Stimulated activated CD8-positive, alpha-beta memory T cell treated with anti-CD3 and anti-CD28 coated beads, Interleukin-4, amount 100 ng/mL, for 4 hours (primary cell): ENCODE measurements at places on chromosomes 2 and 18.

DNA sequence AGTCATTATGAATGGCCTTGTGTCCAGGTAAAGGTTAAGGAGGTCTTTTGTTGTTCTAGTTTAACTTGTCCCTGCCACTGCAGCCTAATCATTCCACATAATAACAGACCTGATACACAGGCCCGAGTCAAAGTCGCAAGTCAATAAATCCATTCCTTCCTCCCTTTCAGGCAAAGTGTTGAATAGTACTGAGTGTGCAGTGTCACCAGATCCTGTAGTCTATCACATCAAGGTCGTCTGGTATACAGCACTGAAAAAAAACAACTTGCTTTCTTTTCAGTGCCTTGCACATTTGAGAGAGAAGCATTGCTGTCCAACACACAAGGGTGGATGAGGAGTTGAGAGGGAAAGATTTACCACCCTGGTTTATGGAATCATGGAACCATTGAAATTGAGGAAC lies 606.2 kb downstream of the BCL11A start:
- DNase-seq, result no peak

DNA sequence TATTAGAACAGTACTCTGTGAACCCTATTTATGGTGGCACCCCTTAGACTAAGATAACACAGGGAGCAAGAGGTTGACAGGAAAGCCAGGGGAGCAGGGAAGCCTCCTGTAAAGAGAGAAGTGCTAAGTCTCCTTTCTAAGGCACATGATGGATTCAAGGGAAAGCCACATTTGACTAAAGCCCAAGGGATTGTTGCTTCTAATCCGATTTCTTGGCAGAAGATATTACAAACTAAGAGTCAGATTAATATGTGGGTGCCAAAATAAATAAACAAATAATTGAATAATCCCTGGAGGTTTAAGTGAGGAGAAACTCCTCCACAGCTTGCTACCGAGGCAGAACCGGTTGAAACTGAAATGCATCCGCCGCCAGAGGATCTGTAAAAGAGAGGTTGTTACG lies 333.2 kb downstream of the SOX11 start:
- no peak for DNase-seq

DNA sequence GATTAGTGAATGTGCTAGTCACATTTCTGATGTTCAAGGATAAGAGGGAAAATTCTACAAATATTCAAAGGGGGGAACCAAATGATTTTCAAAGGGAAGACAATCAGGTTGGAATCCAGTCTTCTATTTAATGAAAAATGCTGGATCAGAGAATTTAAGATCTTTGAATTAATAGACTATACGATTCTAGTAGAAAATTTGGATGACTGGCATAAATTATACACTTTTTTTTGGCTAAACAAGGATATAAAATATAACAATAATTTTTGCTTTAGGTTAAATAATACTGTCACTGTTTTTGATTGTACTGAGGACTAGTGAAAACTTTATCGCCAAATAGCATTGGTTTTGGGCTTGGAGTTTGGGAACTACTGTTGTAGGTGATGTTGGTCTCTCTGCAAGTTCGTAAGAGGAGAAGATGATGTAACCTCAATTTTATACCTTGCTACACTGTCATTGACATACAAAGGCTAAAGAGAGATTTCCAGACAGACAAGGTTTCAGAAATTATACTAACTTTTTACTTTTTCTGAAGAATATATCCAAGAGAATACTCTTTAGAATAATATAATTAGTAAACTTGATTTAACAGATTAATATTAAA lies 51.3 kb downstream of the NCOA1 start:
- DNase-seq, result no peak

- no peak for DNase-seq
Observed at GRCh38 chr2:183348492-183348891, 224.2 kb downstream of the NUP35 start.

DNA sequence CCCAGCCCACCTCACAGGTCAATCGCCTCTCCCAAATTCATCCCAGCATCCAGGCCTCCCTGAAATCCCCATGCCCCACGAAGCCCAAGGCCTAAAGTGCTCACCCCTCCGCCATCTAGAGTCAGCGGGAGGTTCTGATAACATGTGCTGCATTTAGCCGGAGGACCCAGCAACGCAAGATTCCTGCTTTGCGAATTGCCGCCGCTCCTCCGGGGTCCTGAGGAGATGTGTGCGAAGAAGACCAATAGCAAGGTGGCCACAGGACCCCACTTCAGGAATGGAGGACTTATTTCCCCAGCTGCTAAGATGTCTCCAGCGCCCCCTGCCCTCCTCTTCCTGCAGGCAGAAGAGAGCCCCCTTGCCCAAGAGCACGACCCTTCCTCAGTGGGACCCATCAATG lies 120.8 kb upstream of the GLI2 start:
- DNase-seq, result no peak

- DNase-seq, result no peak
Observed at GRCh38 chr2:238176613-238177012, 17.8 kb downstream of the ERFE start.

DNA sequence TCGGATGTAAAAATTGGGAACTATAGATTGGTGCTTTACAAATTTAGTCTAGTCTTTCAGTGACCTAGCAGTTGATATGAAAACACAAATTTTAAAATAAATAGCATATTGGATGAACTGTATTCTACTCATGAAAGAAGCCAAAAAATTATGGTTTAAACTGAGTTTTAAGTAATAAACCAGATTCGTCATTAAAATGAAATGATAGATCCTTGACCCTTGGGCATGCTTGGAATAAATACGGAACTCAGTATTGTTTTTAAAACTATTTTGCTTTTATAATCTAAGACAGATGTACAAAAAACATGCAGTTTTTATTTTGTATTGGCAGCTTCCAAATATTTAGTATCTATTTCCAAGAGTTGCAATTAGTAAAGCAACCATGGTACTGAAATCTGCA lies 34.6 kb upstream of the TBR1 start:
- no peak for DNase-seq

DNA sequence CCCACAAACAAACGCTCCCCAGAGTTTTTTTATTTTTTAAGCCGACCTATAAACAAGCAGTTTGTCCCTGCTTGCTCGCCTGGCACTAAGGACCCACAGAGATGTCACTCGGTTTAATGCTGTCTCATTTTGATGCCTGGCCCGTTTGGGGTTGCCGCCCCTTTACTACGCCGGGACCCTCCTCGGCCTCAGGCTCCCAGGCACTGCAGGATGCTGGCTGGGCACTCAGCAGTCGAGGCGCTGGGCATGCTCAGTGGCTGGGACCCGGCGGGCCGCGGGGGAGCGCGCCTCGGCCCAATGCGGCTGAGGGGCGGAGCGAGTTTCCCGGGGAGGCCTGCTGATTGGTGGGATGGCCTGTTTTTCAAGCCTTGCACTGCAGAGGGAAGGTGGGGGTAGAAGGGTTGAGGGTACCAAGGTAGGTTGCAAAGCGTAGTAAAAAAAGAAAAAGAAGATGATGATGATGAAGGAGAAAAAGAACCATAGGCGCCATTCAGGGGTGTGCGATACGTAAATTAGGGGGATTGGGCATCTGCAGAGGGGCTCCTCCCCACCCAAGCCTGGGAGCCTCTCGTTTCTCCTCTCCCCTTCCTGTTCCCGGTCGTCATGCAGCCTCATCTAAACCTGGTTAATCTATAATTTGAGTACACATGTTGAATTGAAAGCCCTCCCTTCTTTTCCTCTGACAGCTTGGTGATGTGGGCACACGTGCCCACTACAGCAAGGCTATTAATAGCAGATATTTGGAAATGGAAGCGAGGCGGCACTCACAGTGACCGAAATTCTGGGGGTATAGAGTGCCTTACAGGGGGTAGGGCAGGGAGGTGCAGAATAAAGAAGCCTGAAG lies 1.5 kb upstream of the IRS1 start:
- peak; percentile 61 for DNase-seq

- DNase-seq, result no peak
Observed at GRCh38 chr2:230908595-230909191, 16.3 kb downstream of the GPR55 start.

DNA sequence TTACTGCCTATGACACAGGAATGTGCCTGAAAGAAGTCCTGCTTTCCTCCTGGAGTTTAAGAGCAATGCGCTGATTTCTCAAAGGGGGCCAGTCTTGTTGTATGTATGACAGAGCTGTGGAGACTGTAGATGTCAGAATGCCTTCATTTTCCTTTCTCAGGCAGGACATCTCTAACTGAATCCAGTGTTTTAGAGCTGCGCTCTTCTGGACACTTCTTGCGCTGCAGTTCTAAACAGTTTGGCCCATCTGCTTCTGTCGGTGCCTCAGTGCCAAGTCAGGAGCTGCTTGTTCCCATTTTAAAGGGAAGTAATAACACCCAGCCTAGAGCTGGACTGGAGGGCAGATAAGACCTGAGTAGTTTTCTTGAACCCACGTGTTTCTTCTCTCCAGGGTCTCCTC lies 91.4 kb downstream of the ESCO1 start:
- DNase-seq, result no peak

DNA sequence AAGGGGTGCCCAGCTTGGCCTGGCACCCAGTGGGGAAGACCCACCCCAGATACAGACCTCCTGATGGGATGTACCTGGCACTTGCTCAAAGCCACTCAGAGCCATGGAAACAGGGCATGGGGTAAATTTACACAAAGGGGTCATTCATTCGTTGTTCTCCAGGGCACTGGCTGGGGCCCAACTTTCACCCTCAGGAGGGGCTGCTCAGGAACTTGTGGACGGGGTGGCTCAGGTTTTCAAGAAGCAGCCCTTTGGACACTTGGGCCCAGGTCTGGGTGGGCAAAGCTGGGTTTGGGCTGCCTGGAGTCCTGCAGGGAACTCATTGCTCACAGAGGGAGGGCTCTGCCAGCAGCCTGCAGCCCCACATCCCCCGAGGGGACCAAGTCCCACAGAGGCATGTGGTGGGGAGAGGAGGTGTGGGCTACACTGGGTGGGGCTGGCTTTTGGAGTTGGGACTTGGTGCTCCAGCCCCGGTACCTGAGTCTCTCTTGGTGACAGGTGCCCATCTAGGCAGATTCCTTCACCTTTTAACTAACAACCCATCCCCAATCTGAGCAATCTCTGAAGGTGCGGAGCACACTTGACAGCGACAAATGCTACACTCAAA lies 172.3 kb downstream of the CELF4 start:
- DNase-seq, result no peak

DNA sequence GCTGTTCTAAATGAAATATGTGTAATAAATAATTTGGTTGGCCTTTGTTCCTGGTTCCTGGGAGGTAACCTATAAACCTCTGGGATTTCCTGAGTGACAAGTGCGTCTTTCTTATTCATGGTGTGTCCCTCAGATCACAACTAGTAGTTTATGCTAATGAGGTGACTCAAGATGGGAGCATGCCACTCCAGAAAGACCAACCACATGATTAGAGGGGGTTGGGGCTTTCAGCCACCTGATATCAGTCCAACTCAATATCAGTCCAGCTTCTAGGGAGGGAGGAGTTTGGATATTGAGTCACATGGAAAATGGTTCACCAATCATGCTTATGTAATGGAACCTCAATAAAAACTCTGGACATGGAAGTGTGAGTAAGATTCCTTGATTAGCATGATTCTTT lies 96.6 kb downstream of the QPCT start:
- DNase-seq, result no peak

DNA sequence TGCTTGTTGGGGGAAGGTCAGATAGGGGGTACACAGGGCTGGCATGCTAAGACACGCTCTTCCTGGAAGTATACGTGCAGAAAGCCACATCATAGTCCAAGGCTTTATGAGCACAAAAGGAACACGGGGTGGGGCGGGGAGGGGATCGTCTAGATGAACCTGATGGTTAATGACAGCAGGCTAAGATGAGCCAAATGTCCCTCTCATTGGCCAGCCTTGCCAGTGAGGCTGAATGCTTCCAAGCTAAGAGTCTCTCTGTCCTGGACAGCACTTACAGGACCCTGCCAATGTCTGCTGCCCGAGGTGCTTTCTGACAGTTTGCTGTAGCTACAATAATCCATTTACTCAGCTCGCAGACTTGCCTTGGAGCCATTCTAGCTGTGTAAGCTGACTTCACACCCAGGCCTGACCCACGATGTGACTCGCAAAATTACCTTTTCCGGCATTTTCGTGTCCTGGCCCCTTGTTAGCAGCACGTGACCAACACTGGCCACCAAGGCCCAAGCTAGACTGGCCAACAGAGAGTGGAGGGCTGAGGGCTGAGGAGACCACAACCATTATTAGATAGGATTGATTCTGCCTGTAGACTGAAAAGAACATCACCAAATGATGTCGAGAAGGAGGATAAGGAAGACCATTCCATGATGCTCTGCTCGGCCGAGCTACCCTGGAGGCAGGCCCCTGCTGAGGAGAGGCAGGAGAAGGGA lies 84.2 kb downstream of the MALT1 start:
- DNase-seq, result no peak

DNA sequence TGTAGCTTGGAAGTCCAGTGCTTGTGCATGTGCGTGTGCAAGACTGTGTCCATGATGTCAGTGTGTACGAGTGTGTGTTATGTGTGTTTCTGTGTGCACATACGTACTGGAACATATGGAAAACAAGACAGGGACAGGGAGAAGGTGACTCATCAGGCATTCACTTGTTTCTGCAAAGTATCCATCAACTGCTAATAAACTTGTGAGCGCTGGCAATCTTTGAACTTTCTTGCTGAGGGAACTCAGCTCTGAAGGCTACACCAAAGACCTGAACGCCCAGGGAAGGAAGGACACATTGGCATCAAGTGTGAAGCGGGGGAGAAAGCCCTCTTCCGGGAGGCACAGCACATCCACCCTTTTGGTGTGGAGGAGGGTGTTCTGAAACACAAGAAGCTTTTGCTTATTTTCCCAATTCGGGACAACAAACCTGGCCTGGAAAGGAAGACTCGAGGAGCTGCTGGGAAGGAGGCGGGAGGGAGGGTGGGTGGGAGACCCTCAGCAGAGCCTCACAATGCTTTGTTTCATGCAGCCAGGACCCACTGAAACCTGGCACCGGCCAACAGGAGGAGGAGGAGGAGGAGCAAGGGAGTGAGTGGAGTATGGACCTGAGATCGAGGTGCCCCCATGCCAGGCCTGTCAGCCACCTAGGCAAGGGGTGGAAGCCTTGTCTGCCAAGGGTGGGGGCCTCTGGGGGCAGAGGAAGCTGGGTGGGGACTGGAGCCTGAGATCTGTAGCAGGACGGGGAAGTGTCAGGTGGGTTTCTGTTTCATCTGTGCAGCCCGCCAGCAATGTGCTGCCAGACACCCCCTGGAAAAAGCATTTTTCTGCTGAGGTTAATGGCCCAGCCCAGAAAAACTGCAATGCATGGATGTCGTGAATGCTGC lies 26.8 kb downstream of the SMAD7 start:
- DNase-seq, result no peak

GRCh38 chr2:200189964-200190363 lies 116.5 kb upstream of the SPATS2L start:
- DNase-seq, result no peak

DNA sequence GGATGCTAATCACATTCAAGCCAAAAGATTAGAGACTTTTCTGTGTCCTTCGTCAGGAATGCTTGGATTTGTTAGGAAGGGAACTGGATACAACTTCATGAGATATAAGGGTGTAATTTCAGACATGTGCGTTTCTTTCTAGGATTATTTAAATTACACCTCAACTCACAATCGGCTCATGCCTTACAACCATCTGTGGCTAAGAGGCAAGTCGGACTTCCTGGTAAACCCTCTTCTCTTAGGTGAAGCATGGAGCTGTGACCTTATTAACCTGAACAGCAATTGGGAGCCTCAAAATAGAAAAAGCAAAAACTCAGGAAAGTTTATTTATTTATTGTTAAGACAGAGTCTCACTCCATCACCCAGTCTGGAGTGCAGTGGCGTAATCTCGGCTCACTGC lies 61.8 kb downstream of the SEMA4F start:
- DNase-seq, result no peak
